ENCODE measurements at places on chromosomes 3 and 15.

GRCh38 chr3:141500397-141500796 is 13.6 kb downstream of the RASA2 start:
- no peak for DNase-seq

- no peak for DNase-seq
Measured at GRCh38 chr15:34335176-34336032, 2.2 kb downstream of the SLC12A6 start.

- DNase-seq = no peak
Measured at GRCh38 chr3:64259636-64260035, 34.4 kb upstream of the PRICKLE2 start.

DNA sequence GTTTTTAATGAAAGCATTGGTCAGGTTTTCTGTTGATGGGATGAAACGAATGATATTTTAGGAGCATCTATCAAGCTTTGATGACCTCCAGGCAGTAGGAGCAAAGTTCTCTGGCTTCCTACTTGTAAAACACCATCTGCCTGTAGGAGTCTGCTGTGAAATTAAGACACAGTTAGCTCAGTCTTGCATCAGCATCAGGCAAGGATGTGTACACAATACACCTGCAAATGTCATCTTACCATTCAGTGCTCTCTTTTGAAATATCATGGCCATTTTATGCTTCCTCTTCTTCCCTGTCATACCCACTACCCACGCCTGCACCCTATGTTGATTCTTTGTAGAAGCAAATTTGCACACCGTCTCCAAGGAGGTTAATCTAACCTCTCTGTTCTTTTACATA is 38.2 kb downstream of the B3GALNT1 start:
- DNase-seq = no peak

DNA sequence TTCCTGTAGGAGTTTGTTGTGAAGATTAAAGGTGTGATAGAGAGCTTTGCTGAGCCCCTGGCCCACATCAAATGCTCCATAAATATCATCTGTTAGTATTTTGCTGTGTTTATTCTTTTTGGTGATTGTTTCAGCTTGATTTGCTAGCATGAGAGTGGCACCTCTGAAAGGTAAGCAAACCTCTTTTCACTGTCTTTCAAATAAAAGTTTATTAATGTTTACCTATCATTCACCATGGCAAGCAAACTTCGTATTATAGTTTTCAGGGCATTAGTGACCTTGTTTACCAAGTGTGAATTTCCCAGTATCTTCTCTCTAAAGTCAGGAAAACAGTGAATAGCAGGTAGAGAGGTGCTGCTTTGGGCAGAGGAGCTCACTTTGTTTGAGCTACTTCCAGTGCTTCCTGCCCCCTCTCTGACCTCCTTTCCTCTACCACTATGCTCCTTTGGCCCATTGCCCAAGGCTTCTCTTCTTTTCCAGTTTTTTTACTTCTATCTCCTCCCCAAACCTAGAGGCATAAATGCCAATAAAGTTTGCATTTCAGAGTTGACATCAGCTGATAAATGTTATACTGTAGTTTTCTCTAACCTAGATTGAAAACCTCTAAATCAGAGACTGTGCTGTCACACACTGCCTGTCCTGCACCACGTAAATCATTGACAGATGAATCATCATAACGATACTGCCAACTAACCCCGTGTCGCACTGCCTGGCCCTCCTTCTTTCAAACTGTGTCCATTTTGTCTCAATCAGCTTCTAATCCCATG is 569.0 kb downstream of the TUSC7 start:
- no peak for DNase-seq

DNA sequence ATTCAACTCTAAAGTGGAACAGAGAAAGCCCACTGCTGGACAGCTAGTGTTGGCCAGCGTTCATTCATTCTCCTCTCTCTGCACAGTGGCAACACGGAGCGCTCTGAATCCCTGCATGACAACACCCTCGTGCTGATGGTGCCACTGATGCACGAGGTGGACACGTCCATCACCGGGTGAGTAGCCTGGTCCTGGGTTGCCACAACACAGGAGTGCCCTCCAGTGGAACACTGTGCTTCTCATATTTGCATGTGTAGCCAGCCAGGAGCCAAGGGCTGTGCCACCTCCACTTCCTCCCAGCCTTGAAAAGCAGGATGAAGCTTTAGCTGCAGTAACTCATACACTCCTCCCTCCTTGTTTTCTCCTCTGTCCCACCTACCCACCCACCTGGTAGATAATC is 120.0 kb upstream of the CTDSPL start:
- DNase-seq = peak; percentile 35

DNA sequence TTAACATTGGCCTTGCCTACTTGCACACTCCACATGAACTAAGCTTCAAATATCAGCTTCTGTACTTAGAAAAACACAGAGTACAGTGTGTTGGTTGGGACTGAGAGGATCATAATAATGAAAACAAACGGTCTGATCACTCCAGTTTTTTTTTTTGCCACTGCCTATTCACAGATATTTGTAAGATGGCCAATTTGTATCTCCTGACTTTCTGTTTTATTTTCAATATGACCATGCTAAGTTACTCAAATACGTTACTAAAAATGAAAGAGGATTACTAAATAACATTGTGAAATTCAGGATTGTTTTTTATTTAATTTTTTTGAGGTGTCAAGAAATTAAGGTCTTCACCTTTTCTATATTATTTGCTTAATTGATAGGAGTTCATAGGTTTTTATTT is 595.1 kb downstream of the TUSC7 start:
- DNase-seq = no peak

GRCh38 chr3:113409676-113410075 is 31.6 kb downstream of the CFAP44 start:
- DNase-seq = no peak

DNA sequence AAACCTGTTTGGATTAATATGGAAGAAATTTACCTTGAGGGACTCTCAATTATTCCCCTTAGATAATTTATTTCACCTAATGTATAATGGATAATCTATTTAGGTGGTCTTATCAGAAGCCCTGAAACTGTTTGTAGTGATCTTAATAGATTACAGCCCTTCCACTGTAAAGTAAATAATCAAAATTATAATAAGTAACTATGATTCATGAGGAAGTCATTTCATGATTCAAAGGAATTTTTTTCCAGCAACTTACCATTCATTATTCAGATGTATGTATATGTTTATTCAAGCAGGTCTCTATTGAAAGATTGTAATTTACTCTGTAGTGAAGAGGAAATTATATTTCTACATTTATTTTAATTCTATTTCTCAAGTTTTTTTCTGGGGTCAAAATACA is 250.6 kb upstream of the ROBO1 start:
- no peak for DNase-seq

DNA sequence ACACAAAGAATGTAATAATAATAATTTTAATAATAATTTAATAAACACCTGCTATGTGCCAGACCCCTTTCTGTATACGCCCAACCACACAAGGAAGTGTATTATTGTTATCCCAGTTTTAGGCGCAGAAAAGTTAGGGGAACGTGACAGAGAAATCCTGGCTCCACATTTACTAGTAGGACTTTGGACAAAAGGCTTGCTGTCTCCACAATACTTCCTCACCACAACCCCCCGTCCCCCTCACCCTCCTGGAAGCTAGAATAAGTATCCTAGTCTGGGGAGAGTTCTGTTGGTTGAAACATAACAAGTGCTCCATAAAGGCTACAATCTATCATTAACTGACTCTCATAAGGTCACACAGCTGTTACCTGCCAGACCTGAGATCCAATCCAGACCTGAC is 488 bp upstream of the IL17RD start:
- DNase-seq = no peak

DNA sequence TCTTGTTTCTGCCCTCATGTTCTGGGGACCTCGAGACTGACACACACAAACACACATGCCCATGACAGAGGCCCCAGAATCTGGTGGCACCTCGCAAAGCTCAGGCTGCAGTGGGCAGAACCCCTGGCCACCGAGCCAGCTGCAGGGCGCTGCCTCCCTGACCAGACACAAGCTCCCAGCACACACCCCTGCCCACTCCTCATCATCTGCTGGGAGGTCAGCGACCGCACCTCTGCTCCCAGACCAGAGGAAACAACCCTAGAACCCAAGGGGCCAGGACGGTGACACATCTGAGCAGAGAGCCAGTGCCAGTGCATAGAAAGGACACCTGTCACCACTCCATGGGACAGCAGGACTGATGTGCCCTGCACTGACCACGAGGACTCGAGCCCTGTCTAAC is 43.2 kb downstream of the HMCES start:
- no peak for DNase-seq

- DNase-seq = no peak
Measured at GRCh38 chr3:42843713-42844411, 31.8 kb downstream of the CYP8B1 start.

GRCh38 chr3:138509586-138509985 is 75.2 kb downstream of the ESYT3 start:
- DNase-seq = no peak

DNA sequence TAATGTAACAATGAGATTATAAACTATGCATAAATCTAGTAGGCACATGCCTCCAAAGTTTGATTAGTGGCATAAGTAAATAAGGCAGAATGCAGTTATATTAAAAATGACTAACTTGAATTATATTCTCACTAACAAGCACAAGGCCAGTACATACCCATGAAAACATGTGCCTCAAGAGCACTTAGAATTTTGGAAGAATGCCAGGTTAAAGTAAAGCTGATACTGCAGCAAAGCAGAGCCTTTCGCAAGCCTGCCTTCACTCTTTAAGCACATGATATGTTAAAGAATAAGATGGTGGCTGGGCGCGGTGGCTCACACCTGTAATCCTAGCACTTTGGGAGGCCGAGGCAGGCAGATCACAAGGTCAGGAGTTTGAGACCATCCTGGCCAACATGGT is 49.0 kb downstream of the KBTBD12 start:
- DNase-seq = no peak

DNA sequence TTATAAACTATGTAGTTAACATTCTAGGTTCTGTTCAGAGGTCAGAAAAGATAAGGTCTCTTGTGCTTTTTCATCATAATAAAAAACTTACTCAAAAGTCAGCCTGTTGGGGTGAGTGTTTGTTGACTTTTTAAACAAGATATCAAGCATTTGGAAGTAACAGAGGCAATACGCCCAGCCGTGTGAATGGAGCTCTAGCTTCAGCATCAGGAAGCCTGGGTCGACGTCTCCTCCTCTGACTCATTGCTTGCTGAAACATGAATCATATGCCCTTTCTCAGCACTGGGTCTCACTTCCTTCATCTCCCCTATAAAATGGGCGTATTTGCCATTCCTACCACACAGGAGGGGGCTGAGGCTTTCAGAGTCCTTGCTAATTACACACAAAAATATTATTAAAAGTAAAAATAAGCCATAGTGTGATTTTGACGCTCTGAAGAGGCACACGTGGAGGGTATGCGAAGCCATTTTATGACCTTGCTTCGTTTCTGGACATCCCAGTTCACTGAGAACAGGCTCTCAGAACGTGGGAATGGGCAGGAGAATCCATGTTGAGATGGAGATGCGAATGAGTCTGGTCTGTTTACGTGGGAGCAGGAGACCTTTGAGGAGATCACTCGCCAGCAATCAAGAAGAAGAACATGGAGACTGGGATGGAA is 220.8 kb upstream of the TPRG1 start:
- no peak for DNase-seq

DNA sequence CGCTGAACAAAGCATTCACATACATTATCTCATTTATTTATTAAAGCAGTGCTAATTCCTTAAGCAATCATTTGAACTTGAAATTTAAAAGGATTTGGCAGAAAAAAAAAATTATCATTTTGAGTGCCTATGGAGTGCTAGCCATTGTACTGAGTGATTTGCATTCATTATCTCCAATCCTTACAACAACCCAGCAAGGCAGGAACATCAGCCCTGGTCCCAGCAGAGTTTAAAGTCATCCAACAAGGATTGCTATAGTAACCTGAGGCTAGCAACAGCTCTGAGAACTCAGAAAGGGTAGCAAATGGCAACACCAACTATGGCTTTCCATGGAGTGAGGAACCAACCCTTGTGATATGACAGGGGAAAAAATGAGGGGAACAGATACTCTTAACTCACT is 237.6 kb upstream of the SETMAR start:
- DNase-seq = no peak

DNA sequence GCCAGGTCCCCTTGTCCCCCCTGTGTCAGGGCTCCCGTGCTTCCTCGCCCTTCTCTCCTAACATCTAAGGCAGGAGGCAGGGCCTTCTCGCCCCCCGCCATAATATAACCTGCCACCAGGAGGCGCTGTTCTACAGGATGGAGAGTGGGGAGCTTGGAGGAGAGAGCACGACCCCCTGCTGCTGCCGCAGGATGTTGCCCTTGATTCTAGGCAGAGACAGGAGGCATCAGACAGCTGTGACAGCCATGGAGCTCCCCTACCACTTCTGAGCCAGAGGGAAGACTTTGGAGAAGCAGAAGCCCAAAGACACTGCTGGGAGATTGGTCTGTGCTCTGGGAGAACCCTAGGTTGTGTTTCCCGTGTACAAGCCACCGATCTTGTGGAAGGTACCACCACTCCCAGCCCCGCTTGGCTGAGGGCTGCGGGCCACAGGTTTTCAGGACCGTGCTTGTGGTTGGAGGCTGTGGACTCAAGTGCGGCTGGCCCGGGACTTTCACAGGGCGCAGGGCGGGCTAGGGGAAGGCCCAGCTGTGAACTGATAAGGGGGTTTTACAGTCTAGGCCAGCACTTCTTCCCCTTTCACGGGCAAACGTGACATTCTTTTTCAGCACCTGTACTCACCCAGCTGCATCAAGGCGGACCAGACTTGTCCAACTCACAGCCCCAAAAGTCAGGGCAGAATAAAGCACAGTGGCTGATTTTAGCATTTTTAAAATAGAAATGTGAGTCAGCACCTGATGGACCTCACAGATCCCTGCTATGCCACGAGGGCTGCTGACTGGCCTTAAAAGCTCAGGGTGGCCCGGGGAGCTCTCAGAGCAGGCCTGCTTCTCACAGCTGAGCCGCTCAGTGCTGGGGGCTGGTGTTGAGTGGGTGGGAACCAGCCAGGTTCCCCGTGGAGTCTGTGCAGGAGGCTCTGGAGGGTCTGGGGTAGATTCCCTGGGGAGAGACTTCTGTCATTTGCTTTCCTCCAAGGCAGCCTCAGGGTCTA is 2.6 kb upstream of the TIGIT start:
- peak; percentile 30 for DNase-seq

GRCh38 chr3:54870423-54870822 is 57.4 kb downstream of the LRTM1 start:
- DNase-seq = peak; percentile 54

DNA sequence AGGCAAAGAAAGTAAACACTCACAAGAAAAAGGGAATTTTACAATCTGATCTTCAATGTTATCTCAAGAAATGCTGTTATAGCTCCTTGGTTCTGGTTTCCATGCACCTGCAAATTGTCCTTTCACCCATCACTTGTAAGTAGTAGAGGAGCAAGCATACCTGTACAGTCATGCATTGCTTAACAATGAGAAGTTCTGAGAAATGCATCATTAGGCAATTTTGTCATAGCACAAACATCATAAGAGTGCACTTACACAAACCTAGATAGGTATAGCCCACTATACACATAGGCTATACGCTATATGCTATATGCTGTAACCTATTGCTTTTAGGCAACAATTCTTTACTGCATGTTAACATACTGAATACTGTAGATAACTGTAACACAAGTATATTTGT is 672.3 kb downstream of the FHIT start:
- no peak for DNase-seq

Data from right hindlimb (tissue), 1 donor.